ENCODE measurements at places on chromosomes 1 and 21. TPM values are rescaled to one million over a fixed set of nuclear protein-coding genes. Genes with fewer than 3 reads are reported as not detected.

The SPATA45 gene
- not detected for total RNA-seq

The SMIM11 gene
- total RNA-seq = 21.3 TPM

The WDR64 gene
- total RNA-seq = not detected

The KTI12 gene
- 5.9 TPM for total RNA-seq

The GJA8 gene
- not detected for total RNA-seq

The TEX38 gene
- 0.39 TPM for total RNA-seq

The PCP4L1 gene
- total RNA-seq = 66.5 TPM
